Head of caudate nucleus (tissue), 42 donors: ENCODE measurements at places on chromosomes 1 and 21.

DNA sequence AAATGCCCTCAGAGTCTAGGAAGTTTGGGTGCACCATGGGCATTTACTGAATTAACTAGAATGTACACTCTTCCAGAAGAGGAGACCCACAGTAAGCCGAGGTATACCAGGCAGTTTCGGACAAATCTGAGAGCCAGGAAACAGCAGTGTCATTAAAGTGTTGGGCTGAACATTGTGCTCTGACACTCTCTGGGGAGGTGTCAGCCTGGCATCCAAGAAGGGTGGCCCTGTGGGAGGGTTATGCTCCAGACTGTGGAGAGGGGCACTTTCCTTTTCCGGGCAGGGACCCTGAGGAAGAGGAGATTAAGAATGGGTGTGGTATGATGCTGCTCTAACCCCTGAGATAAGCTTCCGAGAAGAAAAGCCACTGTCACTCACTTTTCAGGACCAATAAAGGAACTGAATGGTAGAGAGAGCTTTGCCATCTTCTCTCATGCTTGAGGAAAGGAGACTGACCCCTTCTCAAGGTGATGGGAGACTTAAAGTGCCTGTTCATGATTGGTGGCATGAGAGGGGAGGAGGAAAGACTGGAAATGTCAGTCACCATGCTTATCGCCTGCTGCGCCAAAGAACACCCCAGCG lies 98.2 kb downstream of the UCK2 start:
- DNase-seq = no peak

DNA sequence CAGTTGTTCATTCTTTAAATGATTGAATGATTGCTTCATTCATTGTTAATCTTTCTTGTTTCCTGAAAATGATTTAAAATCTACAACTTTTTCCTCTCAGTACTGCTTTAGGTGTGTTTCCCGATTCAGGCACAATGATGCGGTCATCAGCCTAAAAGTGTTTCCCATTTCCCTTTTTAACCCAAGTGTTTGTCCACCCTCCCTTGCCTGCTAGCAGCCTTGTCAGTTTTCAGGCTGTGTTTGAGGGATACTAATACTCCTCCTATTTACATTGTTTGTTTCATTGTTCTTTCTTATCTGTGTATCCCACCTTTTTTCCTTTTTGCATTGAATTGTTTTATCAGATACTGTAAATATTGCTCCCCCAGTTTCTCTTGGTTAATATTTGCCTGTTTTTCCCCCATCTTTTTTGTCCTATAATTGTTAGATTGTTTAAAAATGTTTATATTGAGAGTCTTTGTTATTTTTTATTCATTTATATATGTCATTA lies 131.1 kb downstream of the KIAA0319L start:
- DNase-seq = no peak

DNA sequence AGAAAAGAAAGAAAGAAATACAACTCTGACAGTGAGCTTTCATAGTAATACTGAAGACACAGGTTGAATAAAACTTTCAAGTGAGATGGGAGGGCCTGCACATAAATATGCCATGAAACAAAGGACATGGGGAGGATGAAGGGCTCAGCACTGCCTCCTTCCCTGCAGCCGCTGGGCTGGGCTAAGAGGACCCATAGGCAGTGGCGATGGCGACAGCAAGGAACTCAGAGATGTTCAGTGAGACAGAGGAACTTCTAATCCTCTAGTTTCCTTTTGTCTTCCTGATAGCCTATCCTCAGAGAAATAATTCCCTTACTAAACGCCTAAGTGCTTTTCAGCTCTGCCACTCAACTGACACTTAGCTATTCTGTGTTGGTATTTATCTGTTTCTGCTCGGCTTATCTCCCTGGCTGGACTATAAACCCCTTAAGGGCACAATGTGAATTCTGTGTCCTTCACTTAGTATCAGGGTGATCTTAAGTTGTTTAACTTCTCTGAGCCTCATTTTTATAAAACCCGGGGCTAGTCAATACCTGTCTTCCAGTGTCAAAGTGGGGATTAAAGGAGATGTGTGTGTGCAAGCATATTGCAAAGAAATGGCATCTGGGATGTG lies 24.4 kb upstream of the IER5 start:
- no peak for DNase-seq

DNA sequence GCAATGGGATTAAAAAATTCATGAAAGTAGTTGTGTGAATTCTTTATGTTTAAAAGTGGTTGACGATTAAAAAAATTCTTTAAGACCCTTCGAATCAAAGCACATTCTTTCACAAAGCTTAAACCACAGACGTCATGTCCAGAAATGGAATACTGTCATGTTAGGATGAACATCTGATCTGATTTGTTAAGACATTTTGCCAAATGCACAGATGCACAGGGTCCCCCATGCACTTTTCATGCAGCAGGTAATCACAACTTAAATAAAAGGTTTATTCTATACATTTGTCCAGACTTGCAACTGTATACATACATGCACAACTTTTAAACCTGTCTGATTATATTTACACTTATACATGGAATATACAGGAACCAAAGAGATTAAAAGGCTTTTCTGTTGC lies 103.3 kb downstream of the NRIP1 start:
- no peak for DNase-seq

GRCh38 chr1:78855258-78855657 lies 151.3 kb downstream of the ADGRL4 start:
- DNase-seq = no peak

DNA sequence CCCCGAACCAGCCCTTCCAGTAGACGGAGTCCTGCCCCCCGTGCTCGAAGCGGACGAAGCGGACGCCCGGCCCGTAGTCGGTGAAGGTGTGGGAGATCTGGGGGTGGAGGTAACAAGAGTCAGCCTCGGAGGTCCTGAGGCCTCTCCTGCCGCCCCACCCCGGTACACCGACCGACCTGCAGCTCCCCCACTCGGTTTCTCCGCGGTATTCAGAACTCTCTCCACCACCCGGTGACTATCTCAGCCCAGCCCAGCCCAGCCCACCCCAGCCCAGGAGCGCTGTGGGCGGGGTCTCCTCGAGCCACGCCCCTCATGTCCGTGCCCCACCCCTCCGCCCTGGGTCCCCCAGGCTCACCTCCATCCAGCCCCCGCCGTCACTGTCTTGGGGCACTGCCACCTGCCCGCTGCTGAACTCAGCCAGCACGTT lies 5.5 kb downstream of the FBXO2 start:
- no peak for DNase-seq

GRCh38 chr1:119974013-119974412 lies 77.7 kb upstream of the ADAM30 start:
- no peak for DNase-seq

DNA sequence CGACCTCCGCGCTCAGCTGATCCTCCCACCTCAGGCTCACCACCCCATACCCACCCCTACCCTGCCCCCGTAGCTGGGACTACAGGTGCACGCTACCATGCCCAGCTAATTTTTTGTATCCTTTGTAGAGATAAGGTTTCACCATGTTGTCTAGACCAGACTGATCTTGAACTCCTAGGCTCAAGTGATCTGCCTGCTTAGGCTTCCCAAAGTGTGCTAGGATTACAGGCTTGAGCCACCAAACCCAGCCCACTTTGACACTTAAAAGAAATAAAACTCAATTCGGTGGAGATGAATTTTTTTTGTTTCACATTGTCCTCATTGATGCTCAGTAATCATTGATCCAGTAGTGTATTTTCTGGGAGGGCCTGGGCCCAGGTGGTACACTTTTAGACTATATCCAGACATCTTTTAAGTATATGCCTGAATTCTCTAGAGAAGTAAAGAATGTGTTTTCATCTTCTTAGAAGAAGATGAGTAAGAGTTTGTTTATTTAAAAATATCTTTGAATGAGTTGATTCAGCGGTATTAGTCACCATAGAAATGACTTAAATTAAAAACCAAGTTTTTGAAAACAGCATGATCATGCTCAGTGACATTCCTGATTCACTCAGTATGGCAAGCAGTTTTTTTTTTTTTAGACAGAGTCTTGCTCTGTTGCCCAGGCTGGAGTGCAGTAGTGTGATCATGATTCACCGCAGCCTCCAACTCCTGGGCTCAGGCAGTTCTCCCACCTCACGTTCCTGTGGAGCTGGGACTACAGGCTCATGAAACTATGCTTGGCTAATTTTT lies 57.8 kb downstream of the EPB41 start:
- peak; percentile 33 for DNase-seq

GRCh38 chr1:151832318-151832980 lies 847 bp upstream of the RORC start:
- DNase-seq = no peak

- no peak for DNase-seq
Measured at GRCh38 chr1:216805233-216805632, 82.0 kb upstream of the ESRRG start.

DNA sequence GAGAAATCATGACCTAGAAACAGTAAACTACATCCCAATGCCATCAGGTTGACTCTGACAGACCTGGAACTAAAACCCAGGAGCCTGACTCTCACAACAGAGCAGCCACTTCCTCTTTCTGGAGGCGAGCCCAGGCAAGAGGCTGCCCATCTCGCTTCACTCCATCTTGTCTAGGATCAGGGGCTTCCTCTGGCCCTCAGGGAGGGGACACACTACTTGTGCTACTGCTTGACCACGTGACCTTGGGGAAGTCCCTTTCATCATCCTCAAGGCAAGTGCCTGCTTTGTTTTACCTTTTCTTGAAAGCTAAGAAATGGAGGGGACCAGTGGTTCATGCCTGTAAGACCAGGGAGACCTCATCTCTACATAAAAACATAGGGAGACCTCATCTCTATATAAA lies 2.6 kb upstream of the TENT5B start:
- DNase-seq = no peak

- DNase-seq = peak; percentile 39
Measured at GRCh38 chr21:33029975-33030461, 4.3 kb downstream of the OLIG2 start.

DNA sequence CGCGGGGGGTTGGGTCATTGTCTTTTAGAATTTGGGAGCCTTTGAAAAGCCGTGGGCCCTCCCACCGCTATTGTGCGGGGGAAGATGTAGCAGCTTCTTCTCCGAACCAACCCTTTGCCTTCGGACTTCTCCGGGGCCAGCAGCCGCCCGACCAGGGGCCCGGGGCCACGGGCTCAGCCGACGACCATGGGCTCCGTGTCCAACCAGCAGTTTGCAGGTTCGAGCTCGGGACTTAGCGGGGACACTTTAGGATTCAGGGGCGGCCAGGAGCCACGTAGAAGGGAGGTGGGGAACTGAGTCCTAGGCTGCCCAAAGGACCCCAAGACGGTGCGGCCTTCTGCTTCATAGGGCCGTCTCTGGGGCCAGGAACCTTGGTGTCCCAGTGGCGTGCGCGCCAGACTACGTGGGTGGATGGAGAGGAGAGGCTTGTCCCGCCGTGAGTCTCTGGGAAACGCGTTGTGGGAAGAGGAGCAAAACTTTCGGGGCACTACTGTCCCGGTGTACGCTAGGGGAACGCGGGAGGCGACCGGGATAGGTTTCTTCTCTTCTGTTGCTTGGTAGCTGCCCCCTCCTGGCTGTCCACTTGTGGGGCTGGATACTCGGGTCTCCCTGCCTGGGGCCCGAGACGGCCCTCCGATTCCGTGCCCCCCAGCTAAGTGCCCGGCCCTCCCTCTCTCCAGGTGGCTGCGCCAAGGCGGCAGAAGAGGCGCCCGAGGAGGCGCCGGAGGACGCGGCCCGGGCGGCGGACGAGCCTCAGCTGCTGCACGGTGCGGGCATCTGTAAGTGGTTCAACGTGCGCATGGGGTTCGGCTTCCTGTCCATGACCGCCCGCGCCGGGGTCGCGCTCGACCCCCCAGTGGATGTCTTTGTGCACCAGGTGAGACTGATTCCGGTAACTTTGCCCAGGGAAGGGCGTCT lies at the start of gene LIN28A:
Gene LIN28A, plus strand, starts transcription at position 112 of the 918 bp plus-strand sequence. Its CDS starts 75 bp downstream, at position 187.
- no peak for DNase-seq

GRCh38 chr1:205142102-205142469 lies 20.3 kb upstream of the RBBP5 start:
- no peak for DNase-seq

GRCh38 chr1:160374306-160375110 lies 7.6 kb downstream of the NHLH1 start:
- DNase-seq = no peak

GRCh38 chr1:230868736-230869385 lies 540 bp upstream of the C1orf198 start:
- peak; percentile 43 for DNase-seq
